ENCODE measurements at places on chromosomes 2 and 18. TPM values are rescaled to one million over a fixed set of nuclear protein-coding genes. Genes with fewer than 3 reads are reported as not detected.
A peak's percentile ranks its signal among the peaks of the same experiment; 100 is the strongest.

Gene VSNL1
- total RNA-seq = 32.8 TPM

Gene TWSG1
- total RNA-seq = 15.1 TPM

GRCh38 chr2:210540471-210540870 lies 15.9 kb upstream of the CPS1 start:
- no peak for DNase-seq

Gene TTN
- 0.80 TPM for total RNA-seq

DNA sequence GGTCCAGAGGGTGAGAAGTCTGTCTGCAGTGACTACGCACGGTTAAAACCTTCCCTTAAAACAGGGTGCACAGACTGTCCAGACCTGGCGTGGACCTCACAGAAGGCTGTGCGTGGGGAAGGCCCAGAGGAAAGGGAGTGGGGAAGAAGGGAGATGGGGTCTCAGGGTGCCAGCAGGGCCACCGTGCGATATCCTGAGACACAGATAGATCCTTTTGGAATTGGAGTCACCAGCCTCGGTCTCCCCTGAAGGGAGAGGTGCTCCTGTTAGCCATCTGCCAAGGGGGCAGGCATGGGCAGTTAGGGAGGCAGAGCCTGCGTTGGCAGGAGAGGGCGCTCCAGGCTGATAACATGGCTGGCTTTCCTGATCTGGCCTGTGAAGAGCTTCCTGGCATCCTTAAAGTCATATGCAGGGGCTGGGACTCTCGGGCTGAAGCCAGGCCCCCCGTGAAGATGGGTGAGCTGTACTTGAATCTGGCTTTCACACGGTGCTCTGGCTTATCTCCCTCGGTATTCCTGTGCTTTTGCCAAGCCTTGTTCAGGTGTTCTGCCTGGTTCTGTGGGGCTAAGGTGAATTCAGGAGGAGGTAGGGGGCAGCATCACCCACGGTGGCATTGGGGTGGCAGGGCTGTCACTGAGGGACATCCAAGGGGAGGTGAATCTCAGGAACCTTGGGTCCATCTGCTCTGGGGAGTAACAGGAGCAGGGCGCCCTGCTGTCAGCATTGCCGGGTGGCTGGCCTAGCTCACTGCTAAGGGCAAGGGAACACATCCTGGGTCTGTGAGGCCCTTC lies 107.2 kb upstream of the SMAD2 start:
- peak; percentile 75 for DNase-seq

DNA sequence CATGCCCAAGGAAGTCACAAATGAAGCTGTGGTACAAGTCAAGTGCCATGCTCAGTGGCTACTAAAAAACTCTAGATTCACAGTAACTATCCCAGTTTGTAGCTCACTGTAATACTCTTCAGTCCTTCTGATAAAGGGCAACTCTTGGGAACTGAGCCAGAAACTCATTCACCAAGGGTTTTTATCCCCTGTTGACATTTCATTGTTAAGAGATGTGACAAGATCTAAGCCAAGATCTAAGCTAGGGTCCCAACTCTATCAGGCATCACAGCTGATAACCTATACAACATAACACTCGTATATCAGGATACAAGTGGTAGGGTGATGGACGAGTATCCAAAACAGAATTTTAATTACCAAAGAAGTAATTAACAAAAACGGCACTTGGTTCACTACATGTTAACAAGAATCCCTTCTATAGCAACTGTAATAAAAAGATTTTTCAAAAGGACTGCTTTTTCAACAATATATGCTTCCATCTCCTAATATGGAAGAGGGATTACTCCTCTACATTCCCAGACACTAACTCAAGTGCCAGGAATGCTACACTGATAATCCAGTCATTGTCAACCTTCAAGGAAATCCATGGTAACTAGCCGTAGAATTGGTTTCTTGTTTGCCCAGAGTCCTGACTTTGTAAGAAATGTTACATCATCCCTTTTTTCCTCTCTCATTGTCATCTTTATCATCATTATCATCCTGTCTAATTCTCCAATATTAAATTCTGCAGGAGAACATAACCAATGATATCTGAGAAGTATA lies 111.7 kb downstream of the CDH2 start:
- no peak for DNase-seq

GRCh38 chr2:72982781-72983499 lies 65.6 kb downstream of the EMX1 start:
- DNase-seq = no peak

- peak; percentile 82 for DNase-seq
Measured at GRCh38 chr2:231621051-231621879, 28.6 kb downstream of the TEX44 start.

DNA sequence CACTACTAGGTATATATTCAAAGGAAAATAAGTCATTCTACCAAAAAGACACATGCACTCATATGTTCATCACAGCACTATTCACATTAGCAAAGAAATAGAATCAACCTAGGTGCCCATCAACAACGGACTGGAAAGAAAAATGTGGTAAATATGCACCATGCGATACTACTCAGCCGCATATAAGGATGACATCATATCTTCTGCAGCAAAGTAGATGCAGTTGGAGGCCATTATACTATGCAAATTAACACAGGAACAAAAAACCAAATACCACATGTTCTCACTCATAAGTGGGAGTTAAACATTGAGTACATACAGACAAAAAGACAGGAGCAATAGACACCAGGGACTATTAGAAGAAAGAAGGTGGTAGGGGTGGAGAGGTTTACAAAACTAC lies 412.1 kb upstream of the CWC22 start:
- DNase-seq = no peak

Gene IWS1
- total RNA-seq = 66.4 TPM

DNA sequence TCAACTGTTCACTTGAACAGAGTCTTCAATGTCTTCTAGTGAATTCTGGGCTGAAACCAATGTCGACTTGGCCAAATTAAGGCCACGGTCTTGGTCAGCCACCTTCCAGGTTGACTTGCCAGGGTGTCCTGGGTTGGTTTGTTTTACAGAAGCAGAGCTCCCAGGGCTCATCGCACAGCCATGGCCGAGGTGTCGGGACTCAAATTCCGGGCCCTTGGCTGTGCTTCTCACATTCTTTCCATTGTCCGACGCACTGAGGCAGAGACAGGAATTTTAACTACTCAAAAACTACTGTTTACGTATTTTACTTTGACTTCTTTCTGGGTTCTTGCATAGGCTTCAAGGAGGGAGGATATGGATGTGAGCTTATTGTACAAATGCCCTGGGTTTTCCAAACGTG lies 51.7 kb downstream of the HPCAL1 start:
- DNase-seq = no peak

Gene HRH4
- not detected for total RNA-seq

DNA sequence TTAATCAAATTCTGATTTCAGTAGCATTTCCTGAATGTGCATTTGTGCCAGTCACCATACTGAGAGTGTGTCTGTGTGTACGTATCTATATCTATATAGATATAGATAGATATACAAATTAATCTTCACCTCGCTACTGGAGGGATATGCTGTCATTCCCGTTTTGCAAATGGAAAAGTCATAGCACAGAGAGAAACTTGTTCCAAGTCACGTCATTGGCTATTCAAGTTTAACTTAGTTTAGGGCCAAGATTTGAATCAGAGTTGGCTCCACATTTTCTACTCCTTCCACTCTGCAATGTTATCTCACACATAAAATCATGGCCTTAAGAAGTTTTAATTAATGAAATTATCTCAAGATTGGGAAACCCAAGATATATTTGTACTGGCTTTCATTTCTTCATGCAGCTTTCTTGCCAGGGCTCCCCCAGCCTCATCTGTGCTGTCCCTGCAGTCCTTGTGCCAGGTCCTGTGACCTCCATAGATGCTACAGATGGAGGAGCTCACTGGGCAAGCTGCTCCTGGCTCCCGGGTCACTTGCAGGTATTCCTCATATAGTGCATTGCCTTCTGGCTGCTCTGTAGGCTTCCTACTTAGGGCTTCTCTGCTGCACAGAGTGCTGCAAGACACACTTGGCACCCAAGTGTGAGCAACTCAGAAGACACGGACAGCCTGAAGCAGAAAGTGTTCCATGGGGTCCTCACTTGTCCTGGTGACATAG lies 245.8 kb downstream of the KCNS3 start:
- no peak for DNase-seq

GRCh38 chr18:22630980-22631379 lies 213.3 kb upstream of the CTAGE1 start:
- no peak for DNase-seq

Gene SMARCAL1
- 10.7 TPM for total RNA-seq

- peak; percentile 92 for DNase-seq
Measured at GRCh38 chr2:43169987-43170386, 56.4 kb downstream of the ZFP36L2 start.

- DNase-seq = no peak
Measured at GRCh38 chr2:216849987-216850386, 9.9 kb downstream of the TNP1 start.

Gene KIF3C
- 27.5 TPM for total RNA-seq

GRCh38 chr2:124879640-124880039 lies 854.6 kb downstream of the CNTNAP5 start:
- no peak for DNase-seq

Gene UPP2
- total RNA-seq = not detected

DNA sequence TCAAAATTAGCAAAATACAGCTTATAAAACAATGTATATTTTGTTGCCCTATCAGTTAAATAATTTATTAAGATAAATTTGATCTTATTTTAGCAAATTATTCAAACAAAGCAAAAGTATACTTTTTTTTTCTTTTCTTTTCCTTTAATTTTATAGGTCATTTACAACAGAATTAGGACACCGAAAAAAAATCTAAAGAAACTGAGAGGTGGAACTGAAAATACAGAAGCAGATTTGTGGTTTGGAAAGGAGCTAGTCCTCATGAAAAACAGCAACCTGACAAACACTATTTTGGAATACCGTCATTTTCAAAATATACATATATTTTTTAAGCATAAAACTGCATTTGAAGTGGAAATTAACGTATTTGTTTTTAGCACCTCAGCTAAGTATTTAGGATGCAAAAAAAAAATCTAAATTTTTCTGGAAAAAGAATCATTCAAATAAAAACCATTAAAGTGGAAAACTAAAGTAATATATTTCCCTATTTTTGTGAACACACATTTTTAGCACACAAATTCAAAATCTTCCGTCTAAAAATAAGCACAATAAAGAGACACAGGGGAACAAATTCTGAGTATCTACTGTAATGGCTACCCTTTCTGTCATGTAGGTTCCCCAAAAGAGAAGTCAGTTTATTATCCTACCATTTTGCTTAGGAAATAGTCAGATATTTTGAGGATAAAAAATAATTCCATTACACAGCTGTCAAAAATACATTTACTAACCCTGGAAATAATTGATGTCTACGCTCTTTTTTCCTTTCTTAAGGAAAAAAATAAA lies 2.7 kb downstream of the CCDC88A start:
- DNase-seq = no peak

- DNase-seq = no peak
Measured at GRCh38 chr2:134405611-134406081, 151.8 kb downstream of the MGAT5 start.

DNA sequence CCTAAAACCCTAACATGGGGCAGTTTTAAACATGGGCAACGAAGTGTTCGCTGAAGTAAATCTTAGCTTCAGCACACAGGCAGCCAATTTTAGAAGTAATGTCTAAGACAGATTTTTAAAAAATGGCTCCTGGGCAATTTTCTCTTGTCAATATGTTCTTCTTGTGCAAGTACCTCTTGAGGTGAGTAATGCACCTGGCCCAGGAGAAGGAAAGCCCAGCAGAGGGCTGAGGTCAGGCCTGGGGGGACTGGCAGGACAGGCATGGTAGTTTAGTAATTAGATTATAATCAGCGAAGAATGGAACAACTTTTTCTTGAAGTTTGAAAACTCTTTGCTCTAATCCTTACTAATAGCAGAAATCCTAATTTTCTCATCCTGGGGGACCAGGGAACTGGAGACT lies 77.6 kb downstream of the SPRED2 start:
- DNase-seq = no peak

Gene TFPI
- total RNA-seq = 17.8 TPM

Gene PTH2R
- total RNA-seq = 0.03 TPM

GRCh38 chr2:26072925-26073768 lies 39.3 kb downstream of the RAB10 start:
- DNase-seq = peak; percentile 16

Gene AQP12B
- not detected for total RNA-seq

DNA sequence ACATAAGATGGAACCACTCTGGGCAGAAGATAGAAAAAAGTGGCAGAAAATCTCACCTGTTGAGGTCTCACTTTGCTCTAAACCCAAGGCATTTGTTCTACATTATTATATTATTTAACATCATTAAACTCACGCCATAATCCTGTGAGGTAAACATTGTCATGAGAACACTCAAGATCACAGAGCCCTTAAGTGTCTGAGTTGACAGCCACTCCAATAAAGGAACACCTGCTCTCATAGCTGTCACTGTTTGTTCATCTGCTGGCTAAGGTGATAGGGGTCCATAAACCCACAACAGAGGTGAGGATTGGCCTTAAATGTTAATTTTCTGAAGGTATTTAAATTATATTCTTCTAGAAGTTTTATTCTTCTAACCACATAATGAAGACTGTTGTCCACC lies 439.7 kb downstream of the RIT2 start:
- DNase-seq = no peak

Gene C2orf68
- total RNA-seq = 69.8 TPM

GRCh38 chr2:219645631-219646527 lies 18.4 kb downstream of the SLC4A3 start:
- DNase-seq = no peak

DNA sequence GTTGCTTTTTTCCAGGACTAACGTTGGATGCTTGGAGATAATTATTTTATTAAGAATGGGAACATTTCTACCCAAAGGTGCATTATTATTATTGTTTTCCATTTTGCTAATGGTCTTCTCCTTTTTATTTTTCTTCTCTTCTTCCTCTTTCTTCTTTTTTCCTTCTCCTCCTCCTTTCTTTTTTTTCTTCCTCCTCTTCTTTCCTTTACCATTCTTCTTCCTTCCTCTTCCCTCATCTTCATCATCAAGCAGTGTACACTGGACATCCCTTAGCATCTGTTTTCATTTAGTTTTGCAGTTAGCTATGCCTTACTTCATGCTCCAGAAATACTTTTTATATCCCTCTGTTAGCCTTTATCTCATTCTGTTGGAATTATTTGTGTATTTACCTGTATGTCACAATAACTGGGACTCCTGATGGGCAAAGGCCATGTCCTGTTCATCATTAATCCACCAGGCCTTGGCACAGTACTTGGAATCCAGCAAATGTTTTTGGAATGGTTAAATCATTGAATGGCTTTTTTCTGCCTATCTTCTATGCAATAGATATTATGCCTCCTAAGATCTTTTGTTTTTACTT lies 162.7 kb downstream of the CAMKMT start:
- DNase-seq = no peak

- DNase-seq = no peak
Measured at GRCh38 chr2:2689306-2689705, 358.2 kb upstream of the MYT1L start.

Gene SPDYA
- total RNA-seq = 0.28 TPM

GRCh38 chr2:71223767-71224333 lies 3.1 kb downstream of the PAIP2B start:
- DNase-seq = peak; percentile 53

Measured in H7 (cell line).